ENCODE measurements at places on chromosomes 5 and 9. TPM values are rescaled to one million over a fixed set of nuclear protein-coding genes. Genes with fewer than 3 reads are reported as not detected.

- no peak for DNase-seq
These were observed at the start of gene OR5C1 for GRCh38 chr9:122788831-122789230. Gene OR5C1, plus strand, starts transcription at chr9:122788933. Its CDS starts 0 bp downstream, at chr9:122788933.

DNA sequence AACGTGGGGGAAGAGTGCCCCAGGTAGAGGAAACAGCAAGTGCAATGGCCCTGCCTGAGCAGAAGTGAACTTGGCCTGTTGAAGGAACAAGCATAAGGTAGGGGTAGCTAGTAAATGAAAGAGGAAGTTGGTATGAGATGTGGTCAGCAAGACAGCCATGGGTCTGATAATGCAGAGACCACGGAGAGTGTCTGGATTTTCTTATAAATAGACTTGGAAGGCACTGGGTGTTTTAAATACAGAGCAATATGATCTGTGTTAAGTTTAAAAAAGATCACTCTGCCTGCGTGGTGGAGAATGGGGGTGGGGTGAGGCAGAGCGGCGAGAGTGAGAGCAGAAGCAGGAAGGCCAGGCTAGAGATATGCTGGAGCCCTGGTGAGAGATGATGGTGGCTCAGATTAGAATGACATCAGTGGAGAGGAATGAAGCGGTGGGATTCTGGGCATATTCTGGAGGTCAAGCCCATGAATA, 4.2 kb downstream of the ADAM19 start:
- DNase-seq, result no peak

GRCh38 chr5:27325513-27325912, 287.1 kb upstream of the CDH9 start:
- no peak for DNase-seq

BAAT gene
- total RNA-seq, result not detected

SPINK7 gene
- total RNA-seq, result not detected

DNA sequence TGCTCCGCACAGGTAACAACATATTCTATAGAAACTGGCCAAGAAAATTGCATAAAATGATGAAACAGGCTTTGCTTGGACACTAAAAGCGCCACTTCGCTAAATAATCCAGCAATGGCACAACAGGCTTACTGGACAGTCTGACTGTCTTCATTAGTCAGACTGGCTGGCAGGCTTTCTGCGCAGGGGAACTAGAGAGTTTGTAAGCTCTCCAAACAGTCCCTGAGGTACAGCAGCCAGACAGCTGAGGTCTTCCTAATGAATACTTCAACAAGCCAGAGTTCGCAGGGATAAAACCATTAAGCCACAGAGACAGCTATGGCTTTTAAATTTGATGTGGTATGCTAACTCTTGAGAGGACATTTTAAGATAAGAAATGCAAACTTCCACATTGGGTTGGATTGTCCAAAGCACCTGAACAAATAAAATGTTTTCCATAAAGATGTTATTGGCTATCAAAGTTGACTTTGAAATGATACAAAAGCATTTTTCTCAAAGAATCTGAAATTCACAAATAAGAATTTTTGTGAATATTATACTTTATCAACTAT, 20.7 kb downstream of the PLK2 start:
- no peak for DNase-seq

GRCh38 chr5:102099766-102100331, 196.2 kb downstream of the SLCO4C1 start:
- no peak for DNase-seq

DNA sequence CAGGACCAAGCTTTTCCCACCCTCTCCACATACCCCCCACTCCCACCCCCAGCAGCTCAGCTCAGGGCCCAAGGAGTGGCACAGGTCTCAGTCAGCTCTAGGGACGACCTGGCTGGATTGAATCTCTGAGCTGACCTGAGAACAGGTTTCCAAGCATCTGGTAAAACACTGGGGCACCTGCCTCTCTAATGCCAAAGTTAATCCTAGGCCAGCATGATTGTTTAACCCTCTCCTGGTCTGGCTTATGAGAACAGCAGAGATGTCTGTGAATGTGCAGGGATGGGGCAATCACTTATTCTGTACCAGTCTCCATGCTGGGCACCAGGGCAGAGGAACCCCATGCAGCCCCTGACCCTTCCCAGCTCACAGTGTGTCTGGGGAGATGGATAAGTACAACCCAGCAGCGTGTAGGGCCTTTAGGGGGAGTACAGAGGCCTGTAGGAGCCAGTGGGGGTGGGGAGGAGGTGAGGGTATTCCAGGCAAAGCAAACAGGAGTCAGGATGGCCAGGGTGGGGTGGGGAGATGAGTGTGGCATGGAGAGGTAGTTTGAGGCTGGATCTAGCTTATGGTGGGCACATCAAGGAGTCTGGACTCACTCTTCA, 678 bp upstream of the KIF12 start:
- DNase-seq, result no peak

DNA sequence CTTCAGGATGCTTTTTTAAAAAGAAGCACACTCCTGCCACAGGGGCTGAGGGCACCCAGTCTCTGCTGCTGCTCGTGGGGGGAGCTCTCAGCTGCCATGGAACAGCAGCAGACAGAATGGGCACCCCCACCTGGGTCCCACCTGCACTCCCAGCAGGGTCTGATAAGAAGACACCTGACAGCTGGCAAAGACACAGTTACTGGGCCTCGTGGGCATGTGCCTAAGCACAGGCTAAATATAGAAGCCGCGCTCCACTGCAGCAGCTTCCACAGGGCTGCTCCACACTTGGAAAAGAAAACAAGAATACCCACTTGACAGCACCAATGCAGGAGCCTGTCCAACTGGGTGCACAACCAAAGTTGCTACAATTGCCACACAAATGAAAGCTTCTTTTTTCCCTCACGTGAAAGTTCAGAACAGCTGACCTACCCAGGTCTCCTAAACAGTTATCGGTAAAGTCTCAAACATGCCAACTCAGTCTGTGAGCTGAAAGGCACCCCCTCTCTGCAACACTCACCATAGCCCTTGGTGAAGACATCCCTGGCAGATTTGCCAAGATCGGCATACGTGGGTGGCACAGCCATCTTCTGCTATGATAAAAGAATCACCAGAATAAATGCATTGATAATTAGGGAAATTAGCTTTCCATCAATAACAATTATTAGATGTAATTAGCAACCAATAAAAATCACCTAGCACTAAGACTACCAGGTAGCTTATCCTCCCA, 12.2 kb downstream of the VDAC1 start:
- no peak for DNase-seq

GRCh38 chr9:87108661-87109060, 161.4 kb upstream of the GAS1 start:
- DNase-seq, result no peak

GRCh38 chr5:175856408-175857100, 14.8 kb upstream of the CPLX2 start:
- no peak for DNase-seq

DNA sequence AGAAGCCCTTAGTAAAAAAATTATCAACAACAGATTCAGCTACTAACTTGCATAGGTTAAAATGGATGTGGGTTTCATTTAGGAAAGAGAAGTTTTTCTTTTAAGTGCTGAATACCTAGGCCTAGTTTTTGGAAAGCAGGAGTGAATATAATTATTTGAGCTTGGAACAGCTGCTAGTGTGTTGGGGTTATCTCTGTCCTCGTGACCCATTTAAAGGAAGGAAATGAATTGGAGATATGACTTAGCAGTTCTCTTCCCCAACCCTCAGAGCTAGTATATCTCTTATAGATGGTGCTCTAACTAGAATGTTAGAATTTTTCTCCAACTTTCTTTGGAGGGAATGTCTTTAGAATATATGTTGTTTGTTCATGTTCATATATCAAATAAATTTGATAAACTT, 38.6 kb downstream of the ZNF366 start:
- no peak for DNase-seq

GRCh38 chr5:79236362-79236969, 535 bp downstream of the JMY start:
- no peak for DNase-seq

TLR4 gene
- 24.1 TPM for total RNA-seq

DNA sequence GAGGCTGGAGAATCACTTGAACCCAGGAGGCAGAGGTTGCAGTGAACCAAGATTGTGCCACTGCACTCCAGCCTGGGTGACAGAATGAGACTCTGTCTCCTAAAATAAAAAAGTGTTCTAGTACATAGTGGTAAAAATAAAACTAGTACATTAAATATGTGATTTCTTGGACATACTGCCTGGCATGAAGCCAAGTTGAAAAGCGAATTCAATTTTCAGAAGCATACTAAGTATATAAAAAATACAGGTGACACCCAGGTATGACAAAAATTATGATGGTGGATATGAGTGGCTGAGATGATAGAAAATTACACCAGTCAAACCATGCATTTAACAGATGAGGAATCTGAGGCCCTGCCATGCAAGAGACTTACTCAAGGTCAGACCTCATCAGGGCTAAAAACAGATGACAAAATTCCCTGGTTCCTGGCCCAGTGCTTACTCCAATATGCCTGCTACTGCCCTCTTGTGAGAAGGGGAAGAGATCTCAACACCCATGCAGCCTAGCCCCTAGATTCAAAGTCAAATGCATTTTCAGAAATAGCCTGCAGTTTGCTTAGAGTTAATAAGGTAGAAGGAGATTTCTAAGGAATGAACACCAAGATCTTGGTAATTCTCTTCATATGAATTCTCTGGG, 46.6 kb upstream of the GNPDA1 start:
- DNase-seq, result no peak

DNA sequence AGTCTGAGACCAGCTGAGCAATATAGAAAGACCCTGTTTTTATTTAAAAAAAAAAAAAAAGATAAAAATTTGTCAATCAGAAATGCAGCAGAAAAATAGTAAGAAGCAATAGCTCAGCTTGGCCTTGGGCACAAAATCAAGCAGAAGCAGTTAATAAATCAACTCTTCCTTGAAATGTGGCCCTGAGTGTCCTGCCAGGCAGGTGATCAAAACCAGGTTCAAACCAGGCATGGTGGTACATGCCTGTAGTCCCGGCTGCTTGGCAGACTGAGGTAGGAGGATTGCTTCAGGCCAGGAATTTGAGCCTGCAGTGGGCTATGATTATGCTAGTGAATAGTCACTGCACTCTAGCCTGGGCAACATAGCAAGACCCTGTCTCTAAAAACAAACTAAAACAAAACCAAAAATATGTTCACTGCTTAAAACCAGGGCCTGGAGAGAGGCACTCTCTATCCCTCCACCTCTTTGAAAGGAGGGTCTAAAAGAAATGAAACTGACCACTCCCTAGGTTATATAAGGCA, 27.9 kb upstream of the KLF9 start:
- DNase-seq, result no peak

DNA sequence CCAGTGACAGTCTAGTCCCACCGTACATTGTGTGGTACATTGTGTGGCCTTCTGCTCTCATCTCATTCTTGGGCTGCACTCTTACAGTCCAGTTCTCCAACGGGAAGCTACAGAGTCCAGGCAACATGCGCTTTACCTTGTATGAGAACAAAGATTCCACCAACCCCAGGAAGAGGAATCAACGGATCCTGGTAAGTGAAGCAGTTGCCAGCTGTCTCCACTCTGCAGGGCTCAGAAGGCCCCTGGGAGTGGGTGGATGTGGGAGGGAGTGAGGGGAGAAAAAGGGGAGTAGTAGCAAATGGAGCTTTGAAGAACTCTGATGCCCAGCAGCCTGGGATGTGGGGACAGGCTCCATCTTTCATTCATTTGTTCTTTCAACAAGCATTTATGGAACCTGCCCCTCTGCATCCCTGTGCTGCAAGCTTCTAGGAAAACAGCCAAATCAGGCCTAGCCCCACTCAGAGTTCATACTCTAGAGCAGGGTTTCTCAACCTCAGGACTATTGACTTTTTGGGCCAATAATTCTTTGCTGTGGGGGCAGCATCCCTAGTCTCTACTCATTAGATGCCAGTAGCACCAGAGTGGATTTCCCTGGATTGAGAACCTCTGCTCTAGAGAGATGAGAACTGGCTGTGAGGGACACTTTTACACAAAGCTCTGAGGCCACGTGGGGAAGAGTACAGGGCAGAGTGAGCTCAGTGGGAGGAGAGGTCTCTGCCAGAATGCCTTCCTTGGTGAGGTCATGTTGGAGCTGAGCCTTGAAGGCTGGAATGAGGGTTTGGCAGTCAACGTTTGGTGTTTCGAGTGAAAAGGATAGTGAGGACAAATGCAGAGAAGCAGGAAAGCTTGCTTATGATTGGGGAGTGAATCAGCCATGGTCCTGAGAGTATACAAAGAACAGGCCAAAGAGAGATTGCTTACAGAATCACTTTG, 1.1 kb downstream of the POLR1E start:
- DNase-seq, result peak; percentile 43

BTNL8 gene
- not detected for total RNA-seq

DNA sequence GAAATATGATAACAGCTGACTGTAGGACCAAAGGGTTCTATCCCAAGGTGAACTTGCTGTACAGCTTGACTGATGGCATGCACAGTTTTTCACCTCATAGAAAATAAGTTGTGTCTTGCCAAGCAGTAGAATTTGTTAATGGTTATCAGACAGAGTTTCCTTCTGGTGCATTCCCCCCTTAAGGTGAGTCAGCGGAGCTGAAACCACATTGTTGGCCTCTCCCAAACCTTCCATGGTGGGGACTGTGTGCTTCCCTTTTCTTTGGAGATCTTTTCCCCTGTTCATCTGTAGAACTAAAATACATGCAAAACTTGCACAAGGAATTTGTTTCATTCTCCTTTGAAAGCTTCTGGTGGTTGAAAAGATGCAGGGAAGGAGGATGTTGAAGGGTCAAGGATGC, 179.8 kb downstream of the FGF1 start:
- DNase-seq, result no peak

GRCh38 chr9:119801311-119801710, 432.1 kb upstream of the BRINP1 start:
- DNase-seq, result no peak

DNA sequence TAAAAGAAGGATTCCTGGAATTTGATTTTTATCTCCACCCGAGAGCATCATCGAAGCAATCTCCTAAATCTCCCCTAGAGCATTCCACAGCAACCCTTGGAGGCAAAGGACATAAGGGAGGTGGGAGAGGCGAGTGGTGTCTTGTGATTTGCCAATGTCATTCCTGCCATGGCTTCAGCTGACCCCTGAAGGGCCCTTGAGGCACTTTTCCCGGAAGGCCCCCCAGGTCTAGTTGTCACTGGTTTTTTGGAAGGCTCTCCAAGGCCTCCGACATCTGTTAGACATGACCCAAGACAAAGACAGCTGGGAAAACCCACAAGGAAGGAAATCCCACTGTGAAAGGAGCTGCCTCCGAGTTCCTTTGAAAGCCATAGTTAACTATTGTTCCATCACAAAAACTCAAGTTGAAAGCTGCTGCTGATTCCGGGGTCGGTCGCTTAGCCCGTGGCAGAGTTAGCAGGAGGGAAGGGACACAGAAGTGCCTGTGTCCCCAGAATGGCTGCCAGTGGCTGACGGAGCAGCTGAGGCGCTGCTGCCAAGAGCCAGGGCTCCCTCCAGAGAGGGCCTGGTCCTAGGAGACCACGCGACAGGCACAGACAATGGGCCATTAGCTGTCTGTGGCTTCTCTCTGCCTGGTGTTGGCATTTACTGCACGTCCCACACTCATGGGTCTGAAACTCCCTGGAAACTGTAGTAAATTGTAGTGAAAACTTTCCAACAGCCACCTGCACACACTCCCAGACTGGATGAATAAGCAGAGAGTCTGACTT, 24.4 kb upstream of the TRIO start:
- no peak for DNase-seq

NDUFB6 gene
- total RNA-seq, result 45.5 TPM
